ENCODE measurements at places on chromosomes 11 and 22.
A peak's percentile ranks its signal among the peaks of the same experiment; 100 is the strongest.

- DNase-seq = no peak
Observed at GRCh38 chr11:73171436-73172161, 29.5 kb upstream of the FCHSD2 start.

DNA sequence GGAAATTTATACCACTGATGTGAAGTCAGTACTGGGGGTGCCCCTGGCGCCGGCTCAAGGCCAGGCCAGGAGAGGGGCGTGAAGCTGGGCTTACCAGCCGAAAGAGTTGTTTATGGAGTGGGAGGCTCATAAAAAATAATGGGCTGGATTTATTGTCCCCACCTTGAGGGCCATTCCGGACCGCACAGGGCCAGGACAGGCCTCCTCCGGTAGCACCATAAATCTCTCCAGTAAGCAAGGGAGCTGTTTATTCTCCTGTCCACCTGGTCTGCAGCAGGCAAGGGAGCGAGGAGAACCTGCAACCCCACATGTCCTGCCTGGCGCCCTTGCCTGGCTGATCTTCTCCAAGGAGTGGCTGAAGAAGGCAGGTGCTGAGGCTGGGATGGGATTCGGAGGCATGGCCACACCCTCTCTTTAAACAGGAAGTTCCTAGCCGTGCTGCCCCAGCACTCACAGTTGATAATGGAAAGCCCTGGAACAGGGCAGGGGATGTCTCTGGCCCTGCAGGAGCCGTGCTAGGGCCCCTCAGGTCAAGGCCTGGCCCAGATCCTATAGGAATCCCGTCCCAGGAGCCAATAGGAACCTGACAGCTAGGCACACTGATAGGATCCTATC is 65.1 kb downstream of the SCUBE1 start:
- DNase-seq = no peak

DNA sequence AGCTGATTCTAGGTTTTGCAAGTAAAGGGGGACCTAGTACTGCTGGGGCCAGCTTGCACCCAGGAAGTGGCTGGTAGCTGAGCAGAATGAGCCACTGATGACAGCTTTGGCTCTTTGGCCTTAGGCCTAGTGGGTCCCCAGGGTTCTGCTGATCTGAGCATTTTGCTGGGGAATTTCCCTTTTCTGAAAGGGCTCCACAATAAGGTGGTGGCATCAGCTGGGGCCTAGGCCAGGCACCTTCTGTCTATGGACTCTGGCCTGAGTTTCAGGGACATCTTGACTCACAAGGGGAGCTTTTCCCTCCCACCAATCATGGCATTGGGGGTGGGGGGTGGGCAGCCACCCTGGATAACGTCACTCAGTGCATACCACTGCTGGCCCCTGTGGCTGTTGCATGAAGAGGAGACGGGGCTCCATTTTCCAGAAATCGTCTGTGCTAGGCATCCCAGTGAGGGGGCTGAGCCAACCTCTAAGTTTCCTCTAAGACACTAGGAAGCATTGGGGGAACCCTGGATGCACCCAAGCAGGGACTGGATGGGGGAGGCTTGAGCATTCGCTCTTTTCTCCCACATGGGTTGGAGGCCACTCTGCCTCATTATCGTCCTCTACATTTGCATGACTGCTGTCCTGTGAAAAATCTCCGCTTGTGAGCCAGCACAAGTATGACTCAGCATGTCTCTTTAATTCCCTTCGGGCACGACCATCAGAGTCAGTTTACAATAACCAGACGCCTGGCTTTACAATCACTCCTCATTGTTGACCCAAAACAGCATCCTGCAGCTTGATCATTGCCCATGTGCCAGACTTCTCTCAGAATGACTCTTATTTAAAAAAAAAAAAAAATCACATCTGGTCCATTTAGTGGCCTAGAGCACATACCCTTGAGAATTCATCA is 145.0 kb upstream of the THY1 start:
- peak; percentile 56 for DNase-seq

GRCh38 chr22:49303781-49304461 is 523.8 kb downstream of the BRD1 start:
- no peak for DNase-seq

GRCh38 chr11:134785660-134786284 is 373.7 kb upstream of the B3GAT1 start:
- no peak for DNase-seq

DNA sequence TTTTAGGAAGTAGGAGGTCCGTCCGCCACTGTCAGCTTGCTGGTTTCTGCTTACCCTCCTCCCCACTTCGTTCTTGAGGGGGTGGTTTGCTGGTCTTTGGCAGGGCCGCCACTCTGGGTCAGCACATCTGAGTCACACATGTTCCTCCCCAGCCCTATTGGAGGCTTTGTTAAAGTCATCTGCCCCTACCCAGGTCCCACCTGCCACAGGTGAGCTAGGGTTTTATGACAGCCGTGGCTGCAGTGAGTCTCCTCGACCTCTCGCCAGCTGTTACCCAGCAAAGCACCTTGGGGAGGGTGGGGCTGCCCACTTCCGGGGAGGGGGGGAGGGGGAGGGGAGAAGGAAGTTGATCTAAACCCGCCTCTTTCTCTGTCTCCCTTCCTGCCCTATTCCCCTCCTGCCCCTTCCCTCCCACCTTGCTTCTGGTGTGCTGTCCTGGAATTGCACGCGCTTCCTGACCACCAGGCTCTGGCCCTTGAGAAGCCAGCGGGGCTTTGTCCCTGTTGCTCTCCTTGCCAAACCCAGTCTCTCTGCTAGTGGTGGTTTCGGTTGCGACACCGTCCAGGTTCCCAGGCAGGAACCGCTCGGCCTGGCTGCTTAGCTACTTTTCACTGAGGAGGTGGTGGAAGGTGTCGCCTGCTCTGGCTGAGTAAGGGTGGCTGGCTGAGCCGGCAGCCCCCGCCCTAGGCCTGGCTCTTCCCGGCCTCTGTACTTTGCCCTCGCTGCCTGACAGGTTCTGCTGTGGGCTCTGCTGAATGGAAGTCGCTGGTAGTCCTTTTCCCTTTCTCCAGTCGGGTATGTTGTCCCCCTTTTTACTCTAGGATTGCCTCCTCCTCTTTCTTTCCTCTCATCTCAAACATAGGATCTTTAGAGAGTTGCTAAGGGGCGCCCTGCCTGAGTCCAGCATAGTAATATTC is 28.5 kb downstream of the RCOR2 start:
- peak; percentile 47 for DNase-seq

GRCh38 chr22:17772249-17772957 is 1.9 kb downstream of the BID start:
- no peak for DNase-seq

DNA sequence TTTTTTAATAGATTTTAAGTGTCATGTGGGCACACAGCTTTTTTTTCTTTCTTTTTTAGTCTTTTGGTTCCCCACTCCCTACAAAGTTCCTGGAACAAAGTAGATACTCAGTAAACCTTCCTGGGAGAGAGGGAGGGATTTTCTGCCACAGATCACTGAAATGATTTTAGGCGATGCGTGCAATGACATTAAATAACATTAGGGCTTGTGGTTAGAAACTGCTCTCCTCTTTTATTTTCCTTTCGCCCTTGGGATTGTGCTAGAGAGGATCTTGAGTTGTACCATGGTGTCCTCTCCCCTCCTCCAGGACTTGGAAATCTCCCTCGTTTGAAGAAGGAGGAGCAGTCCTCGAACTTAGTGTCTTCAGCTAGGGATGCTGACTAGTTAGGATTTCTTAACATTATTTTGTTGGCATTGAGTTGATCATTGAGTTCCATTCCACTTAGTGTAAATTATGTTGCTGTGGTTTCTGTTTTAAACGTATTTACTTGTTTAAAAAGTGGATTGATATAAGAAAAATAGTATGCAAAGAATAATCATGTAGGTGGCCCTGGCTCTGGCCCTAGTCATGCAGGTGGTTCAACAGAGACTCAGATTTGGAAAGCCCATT is 88.4 kb downstream of the TRAF6 start:
- DNase-seq = no peak

DNA sequence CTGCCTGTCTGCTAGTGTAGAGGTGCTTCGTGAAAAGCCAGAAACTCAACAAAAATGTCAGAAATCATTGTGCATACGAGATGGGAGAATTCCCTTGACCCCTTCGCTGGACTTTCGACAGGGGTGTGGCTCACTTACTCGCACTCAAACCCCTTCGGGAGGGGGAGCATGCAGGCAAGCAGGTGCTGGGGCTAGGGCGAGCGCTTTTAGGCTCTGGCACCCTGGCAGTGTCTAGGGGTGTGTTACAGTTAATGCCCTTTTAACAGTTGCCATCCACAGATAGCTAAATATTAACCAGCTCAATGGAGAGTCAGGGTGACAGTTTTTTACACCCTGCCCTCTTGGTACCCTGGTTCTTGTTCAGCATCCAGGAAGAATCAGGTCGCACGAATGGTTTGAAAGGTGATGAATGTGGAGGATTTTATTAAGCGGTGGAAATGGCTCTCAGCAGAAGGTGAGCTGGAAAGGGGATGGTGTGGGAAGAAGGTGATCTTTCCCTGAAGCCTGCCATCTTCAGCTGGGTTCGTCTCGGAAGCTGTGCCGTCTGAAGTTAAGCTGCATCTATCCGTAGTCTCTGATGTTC is 59.6 kb upstream of the SHANK2 start:
- no peak for DNase-seq

DNA sequence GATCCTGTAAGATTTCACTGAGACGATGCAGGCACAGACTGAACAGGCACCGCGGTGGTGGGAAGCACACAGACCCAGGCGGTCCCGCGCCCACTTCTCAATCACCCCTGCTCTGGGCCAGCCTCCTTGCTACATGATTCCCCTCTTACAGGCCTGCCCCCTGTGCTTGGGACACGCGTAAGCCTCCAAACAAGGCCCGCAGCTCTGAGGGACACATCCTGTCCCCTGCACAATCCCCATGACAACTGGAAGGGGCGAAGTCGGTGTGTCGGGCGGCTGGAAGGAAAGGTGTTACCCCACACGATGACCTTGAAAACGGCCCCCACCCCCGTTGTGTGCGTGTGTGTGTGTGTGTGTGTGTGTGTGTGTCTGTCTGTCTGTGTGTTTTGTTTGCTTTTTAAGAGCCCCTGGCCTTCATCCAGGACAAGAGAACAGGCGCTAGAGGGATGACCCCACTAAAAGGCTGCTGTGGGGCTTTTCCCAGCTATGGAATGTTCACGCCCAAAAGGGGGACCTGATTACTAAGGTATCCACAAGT is 13.1 kb downstream of the CELSR1 start:
- no peak for DNase-seq

GRCh38 chr22:46178755-46179505 is 28.6 kb downstream of the PPARA start:
- DNase-seq = no peak

DNA sequence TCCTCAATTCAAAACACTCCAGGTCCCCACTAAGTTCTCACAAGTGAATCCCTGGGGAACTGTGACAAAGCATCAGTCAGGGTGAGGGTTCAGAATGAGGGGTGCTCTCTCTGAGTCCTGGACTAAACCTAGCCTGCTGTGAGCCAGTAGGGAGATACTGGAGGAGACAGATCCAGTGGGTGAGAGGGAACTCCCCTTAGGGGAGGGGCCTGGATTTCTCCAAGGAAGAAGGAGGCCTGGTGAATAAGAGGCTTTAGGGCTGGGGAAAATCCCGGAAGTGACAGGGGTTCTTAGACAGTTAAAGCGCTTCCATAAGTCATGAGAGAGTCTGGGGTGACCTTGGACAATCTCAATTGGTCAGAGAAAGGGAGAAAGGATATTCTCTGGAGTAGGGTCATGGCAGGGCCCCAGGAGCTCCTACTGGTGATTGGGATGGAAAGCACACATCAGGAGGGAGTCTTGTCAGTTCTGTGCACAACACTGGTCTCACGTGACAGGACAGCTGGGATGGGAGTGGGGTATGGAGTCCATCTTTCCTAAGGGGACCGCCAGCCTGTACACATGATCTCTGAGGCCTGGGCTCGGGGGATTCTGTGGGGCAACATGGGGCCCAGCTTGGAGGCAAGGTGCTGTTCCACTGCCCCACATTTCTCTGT is 1.5 kb downstream of the TBC1D10A start:
- DNase-seq = no peak

DNA sequence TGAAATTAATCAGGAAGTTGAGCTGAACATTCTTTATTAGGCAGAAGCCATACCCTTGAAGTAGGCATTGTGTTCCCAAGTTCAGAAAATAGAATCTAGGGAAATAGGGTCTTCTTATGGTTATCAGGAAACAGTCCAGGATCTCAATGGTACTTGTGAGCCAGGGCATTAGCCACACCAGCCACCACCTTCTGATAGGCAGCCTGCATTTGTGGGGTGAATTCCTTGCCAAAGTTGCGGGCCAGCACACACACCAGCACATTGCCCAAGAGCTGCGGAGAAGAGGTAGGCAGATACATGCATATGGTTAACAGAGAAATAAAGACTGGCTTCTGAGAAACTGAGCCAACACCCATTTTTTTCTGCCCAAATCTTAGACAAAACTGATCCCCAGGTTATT is 1.5 kb downstream of the HBD start:
- no peak for DNase-seq

GRCh38 chr11:29159552-29160465 is 857.0 kb downstream of the KCNA4 start:
- peak; percentile 39 for DNase-seq

- no peak for DNase-seq
Observed at GRCh38 chr11:28521075-28521474, 412.9 kb downstream of the METTL15 start.

All from skeletal muscle cell (primary cell).